IPS DF 6.9 (cell line): ENCODE measurements at places on chromosomes 7 and 10.

- no peak for DNase-seq
- H3K27ac ChIP-seq: no peak overlapping the region
- H3K27me3 ChIP-seq: no peaks in the 10 kb centered on the region
Observed at GRCh38 chr10:5447056-5447455, 34.7 kb downstream of the NET1 start.

DNA sequence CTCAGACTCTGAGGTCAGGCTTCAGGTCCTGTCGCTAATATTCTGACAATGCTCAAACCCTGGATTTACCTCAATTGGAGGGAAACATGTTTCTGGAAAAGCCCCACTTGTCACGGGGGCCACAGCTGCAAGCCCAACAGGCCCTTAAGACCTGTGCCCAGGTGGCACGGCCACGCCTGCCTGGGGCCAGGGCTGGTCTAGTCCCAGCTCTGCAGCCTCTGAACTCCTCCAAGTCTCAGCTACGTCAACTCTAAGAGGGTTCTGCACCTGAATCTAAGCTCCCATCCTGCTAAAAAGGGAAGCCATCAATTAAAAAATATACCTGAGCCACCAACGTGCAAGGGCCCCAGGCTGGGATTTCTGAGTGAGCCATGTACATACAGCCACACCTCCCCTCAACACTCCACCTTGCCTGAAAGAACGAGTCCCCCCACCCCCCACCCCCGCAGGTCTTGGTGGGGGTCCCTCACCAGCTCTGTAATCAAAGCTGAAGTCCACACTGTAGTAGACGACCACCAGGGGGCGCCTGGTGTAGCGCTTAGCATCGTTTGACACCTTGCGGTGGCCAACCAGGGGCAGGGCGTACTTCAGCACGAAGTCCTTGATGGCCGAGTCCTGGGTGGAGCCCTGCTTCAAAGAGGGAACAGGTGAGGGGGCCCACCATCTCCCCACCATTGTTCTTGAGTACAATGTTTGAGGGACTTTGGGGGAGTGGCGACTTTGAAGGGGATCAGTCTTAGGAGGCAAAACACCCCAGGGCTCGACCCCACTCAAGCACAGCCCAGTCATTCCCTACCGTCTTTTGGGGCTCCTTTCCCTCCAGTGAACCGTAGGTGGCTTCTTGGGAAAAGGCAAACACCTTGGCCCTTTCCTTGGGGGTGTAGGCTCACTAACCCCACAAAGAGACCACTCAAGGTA lies 22.6 kb downstream of the PDIA4 start:
- H3K36me3 ChIP-seq: peaks cover 51% of the 10 kb centered on the region
- no peak overlapping the region for H3K4me3 ChIP-seq

DNA sequence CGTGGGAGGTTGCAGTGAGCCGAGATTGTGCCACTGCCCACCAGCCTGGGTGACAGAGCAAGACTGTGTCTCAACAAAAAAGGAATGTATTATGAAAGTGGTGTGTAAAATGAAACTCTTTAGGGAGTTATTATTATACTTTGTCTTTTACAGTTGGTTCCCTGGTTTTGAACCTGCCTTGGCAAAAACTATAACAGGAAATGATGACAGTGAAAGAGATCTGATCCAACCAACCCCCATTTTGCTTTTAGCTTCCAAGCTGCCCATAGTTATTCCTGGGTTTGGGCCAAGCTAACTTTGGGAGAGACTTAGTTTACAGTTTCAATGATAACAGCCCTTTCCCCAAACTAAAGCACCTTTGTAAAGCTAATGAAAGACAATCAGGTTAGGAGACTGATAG lies 34.1 kb upstream of the NMT2 start:
- no peaks in the 10 kb centered on the region for H3K36me3 ChIP-seq
- DNase-seq: no peak
- H3K27ac ChIP-seq: no peak overlapping the region
- no peak overlapping the region for H3K4me3 ChIP-seq

DNA sequence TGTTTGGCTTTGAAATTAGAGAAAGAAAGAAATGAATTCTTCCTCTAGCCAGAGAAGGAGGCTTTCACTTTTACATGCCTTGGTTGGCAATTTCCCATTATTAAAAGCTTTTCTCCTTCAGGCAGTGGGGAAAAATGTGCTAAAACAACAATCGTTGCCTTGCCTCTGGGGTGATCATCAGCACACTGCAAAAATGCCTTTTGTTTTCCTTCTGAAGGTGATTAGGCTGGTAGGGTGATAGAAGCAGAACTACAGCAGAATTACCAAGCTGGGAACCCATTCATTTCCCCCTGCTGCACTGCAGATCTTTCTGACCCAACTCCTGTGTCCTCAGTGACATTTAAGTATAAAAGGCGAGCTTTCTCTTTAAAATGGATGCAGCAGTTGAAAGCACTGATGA lies 22.2 kb downstream of the ANK3 start:
- H3K27me3 ChIP-seq: no peaks in the 10 kb centered on the region
- no peaks in the 10 kb centered on the region for H3K4me1 ChIP-seq

- no peak overlapping the region for H3K4me3 ChIP-seq
- H3K4me1 ChIP-seq: no peaks in the 10 kb centered on the region
- no peaks in the 10 kb centered on the region for H3K36me3 ChIP-seq
- H3K27me3 ChIP-seq: no peaks in the 10 kb centered on the region
- no peak for DNase-seq
Observed at GRCh38 chr10:79017882-79018520, 50.8 kb upstream of the ZMIZ1 start.

DNA sequence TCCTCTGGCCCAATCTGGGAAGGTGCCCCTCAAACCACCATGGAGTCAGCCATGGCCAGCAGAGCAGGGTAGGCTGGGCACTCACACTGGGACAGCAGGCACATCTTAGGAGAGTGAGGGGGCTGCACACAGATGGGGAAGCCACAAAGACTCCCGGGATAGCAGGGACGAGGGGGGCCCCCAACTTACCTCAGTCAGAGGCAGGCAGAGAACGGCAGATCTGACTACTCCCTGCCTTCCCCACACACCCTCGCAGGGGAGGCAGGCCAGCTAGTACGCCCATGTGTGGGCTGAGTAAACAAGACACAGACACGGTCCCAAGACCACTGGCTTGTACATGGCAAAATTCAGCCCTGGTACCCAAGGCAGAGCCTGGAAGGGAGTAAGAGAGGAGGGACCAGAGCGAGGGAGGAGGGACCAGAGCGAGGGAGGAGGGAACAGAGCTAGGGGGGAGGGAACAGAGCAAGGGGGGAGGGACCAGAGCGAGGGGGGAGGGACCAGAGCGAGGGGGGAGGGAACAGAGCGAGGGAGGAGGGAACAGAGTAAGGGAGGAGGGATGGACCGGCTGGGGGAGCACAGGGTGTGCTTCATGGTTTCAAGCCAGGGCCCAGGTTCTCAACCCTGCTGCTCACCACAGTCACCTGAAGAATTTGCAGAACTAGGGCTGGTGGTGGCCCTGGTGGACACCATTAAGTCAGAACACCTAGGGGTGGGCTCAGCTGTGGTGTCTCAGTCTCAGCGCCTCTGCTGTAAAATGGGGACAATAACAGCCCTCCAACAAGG lies 73.8 kb downstream of the RGS10 start:
- H3K27ac ChIP-seq: no peak overlapping the region
- no peaks in the 10 kb centered on the region; the same call in 1 of the 2 replicates for H3K36me3 ChIP-seq
- H3K27me3 ChIP-seq: no peaks in the 10 kb centered on the region

- H3K27me3 ChIP-seq: no peaks in the 10 kb centered on the region
- no peak overlapping the region for H3K4me3 ChIP-seq
- no peaks in the 10 kb centered on the region for H3K4me1 ChIP-seq
- no peak for DNase-seq
- no peak overlapping the region for H3K27ac ChIP-seq
- H3K36me3 ChIP-seq: no peaks in the 10 kb centered on the region
Observed at GRCh38 chr10:132329565-132330485, 2.2 kb upstream of the LRRC27 start.

GRCh38 chr7:24419077-24419476 lies 135.1 kb downstream of the NPY start:
- no peaks in the 10 kb centered on the region; the same call in 1 of the 2 replicates for H3K4me1 ChIP-seq
- no peak overlapping the region for H3K4me3 ChIP-seq
- no peaks in the 10 kb centered on the region for H3K27me3 ChIP-seq
- DNase-seq: no peak
- no peaks in the 10 kb centered on the region for H3K36me3 ChIP-seq

DNA sequence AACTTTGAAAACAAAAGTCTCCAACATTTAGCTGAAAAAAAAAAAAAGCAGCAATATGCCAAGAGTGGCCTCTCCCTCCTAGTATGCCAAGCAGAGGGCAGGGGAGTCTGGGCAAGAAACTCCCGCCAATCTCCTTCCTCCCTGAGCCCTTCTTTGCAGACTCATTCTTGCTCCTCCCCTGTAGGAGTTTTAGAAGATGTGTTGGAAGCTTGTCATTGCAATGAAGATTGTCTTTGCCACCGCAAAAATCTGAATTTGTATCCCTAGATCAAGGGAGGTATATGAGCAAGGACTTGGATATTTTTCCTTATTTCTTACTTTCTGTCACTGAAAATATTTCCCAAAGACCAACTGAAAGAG lies 2.6 kb upstream of the TNS3 start:
- peaks cover 4% of the 10 kb centered on the region; the same call in 1 of the 2 replicates for H3K27me3 ChIP-seq
- peaks cover 9% of the 10 kb centered on the region for H3K4me1 ChIP-seq
- DNase-seq: no peak
- H3K4me3 ChIP-seq: no peak overlapping the region

DNA sequence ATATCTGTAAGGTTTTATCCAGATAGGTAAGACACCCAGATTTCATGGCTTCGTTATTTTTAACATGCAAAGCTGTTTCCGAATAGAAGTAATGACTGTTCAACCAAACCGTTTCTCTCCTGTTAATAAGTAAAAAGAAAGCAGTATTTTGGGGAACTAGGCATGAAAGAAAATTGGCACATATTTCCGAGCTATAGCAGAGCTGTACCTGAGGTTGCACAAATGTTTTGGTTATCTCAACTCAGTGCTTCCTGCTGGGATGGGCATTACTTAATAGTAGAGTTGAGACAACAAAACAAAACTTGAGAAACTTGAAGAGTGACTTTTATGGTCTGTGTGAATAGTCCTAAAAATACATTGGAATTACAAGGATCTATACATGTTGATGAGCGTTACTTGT lies 564.3 kb upstream of the SORCS1 start:
- H3K27ac ChIP-seq: no peak overlapping the region
- H3K36me3 ChIP-seq: no peaks in the 10 kb centered on the region
- no peak for DNase-seq
- no peak overlapping the region for H3K4me3 ChIP-seq
